NCI-H524 treated with DMSO at 0.1 percent for 48 hours (cell line): ENCODE measurements at places on chromosomes 3 and 15.

GRCh38 chr3:141012571-141012970 is 38.6 kb upstream of the SPSB4 start:
- no peak for DNase-seq

GRCh38 chr3:8413337-8413926 is 88.2 kb upstream of the LMCD1 start:
- no peak for DNase-seq

- no peak for DNase-seq
Observed at GRCh38 chr3:141271279-141272030, 39.8 kb downstream of the PXYLP1 start.

DNA sequence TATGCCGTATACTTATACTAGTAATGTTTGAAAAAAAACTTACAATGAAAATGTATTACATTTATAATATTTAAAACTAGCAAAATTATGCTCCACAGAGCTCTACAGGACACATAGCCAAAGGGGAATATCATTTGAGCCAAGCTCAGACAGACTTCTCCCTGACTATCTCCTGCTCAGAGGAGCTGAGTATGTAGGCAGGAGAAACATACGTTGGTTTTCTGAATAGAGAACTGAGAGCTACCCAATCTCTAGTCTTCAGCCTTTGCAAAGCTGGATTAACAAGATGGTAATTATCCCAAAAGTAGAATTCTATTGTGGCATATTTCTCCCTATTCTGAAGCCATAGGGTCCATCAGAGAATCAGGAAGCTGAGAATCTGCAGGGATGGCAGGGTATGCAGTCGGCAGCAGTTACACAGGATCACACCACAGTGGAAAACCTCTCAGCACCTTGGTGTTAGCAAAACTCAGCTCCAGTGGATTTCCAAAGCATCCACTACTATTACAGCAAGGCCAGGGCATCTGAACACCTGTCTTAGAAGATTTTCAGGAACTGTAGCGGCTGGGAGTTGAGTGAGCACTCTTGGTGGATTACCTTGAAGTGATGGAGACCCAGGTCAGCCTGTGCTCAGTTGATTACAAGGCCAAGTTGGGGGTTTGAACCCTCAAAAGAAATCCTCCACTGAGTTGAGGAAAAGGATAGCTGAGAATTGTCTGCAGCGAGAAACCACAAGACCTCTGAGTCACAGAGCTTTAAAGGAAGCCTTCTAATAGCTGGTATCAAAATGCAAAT is 30.1 kb downstream of the GPR15 start:
- no peak for DNase-seq

DNA sequence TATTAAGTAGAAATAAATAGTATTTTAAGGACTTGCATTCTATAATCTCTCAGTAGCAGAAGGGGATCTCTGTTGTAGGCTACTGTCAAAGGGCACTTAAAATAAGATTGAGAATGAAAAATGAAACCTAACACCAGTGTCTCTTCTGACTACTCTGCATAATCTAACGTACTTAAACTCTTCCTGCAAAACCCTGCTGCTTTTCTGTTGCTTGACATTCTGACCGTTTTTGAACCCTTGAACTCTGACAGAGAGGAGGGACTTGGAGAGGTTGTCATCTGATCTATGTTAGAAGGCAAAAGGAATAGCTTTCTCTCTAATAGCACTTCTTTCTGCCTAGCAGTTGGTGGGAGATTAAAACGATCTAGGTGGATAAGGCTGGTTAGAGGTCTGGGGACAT is 204.6 kb downstream of the ZIC1 start:
- DNase-seq = peak; percentile 100
